Fibroblast of skin of back (primary cell): ENCODE measurements at places on chromosomes 3 and 15.
A peak's percentile ranks its signal among the peaks of the same experiment; 100 is the strongest.

DNA sequence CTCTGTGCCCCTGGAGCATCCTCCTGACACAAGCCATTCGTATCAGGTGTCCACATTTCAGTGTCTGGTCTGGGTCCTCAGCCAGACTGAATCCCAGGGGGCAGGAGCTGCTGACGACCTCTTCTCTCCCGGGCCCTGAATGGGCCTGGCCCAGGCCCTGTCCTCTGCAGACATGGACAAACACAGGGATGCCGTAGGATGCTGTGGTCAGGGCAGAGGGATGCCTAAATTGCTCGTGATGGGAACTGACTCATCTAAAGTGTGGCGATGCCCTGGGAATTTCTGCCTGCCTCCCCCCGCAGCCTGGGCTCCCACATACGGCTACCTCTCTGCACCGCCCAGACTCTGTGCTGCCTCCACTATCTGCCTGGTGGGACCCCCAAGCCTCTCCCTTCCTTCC lies 58.5 kb upstream of the CTSH start:
- DNase-seq: peak; percentile 40

- DNase-seq: no peak
Observed at GRCh38 chr3:47276558-47276957, 6.0 kb downstream of the KIF9 start.

- DNase-seq: no peak
Observed at GRCh38 chr15:57324590-57324890, 51.8 kb upstream of the CGNL1 start.

- DNase-seq: peak; percentile 49
Observed at GRCh38 chr3:22117751-22118346, 366.8 kb upstream of the ZNF385D start.

GRCh38 chr15:36323615-36324014 lies 255.8 kb upstream of the CDIN1 start:
- no peak for DNase-seq

GRCh38 chr15:50753463-50753862 lies 12.0 kb downstream of the SPPL2A start:
- DNase-seq: no peak

GRCh38 chr3:57030721-57031120 lies 29.7 kb upstream of the SPATA12 start:
- no peak for DNase-seq

DNA sequence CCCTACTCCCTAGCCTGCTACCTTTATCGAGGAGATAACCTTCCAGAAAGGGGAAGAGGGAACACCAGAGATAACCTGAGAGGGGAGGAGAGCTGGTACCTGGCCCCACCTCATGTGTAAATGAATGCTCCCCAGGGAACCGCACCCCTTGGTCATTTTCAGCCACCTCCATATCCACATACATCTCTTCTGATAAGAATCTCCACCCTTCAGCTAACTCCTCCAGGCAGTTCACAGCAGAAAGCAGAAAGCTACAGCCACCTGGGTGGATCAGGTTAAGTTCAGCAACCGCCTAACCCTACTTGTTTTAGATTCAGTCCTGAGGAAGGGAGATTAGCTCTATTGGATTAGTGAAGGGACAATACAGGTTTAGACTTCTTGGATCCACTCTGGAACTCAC lies 38.0 kb upstream of the TIMP4 start:
- DNase-seq: no peak

- no peak for DNase-seq
Observed at GRCh38 chr3:3587647-3587972, 211.6 kb upstream of the LRRN1 start.

DNA sequence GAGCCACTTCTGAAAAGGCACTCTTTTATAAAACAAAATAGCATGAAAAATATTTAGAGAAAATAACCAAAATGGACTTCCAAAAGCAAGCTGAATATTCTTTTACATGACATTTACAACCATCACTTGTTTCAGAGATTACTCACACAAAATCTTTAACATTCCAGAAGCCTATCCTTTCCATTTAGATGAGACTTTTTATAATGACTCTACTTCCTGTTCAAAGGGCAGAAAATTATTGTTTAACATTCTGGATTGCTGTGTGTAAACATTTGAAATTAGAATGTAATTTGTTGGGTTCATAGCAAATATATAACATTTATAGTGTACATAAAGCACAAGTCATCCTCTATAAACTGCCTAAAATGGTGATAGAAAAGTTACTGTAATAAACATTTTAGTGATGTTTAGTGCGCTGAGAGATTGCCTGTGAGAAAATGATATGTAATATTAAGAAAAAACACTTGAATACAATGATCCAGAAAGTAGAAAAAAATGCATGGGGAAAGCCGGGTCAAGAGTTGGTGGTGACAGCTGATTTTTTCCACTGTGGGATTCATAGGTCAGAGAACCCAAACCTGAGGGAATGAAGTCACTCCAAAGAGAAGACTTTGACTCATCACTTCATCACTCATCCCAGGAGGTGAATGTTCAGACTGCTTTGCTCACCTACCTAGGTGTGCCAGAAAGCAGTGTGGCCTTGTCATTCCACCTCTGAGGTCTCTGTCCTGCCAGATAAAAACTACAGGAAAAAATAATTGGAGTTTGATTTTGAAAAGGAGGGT lies 305.8 kb downstream of the ARPP21 start:
- DNase-seq: peak; percentile 39

GRCh38 chr3:129440618-129441190 lies 680 bp downstream of the IFT122 start:
- no peak for DNase-seq

DNA sequence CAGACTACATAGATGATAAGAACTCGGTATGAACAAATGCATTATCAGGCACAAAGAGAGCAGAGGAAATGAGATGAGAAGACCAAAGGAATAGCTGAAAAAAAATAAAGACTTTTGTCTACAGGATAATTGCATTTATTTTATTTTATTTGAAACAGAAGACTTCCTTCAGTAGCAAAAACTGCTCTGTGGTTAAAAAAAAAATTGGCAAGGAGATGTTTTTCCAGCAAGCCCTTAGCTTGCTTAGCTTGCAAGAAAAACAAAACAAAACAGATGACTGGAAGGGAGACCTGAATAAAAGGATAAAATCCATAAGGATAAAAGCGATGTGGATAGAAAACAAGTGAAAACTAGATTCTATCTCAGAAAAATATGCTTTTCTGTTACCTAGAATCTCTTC lies 9.1 kb upstream of the PPM1L start:
- no peak for DNase-seq

DNA sequence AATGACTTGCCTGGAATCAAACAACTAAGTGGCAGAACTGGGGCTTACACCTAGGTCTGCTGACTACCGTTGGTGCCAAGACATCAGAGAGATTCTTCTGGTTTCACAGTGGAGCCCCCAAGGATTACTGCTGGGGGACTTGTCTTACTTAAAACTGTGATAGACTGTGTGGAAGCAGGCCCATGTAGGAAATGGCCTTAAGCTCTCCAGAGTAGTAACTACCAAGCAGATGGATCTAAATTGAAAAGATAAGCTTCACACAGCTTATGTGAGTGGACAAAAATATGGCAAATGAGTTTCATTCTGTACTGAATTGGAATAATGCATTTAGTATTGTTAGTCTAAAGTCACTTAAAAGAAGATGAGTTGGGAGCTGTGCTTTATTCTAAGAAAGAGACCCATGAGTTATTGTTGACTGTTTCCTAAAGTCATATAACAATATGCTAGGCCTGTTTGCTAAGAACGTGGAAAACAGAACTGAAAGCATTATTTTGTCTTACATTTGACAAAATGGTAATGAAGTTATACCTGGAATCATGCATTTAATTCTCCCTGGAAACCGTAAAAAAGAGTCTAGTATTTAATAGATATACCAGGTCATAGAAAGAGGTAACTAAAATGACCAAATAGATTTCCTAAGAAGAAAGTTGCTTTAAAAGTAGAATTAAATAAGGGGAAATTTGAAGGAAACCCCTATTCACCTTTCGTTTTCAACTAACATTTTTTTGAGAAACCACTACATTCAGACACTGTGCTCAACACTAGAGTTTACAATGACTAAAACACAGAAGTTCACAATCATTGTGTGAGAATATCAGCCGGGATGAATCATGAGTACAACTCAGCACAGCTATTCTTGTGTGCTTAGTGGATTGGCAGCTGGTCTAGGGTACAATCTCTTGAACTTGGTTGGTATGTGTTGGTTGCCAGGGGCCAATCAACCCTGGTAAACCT lies 13.0 kb upstream of the MAPK6 start:
- DNase-seq: peak; percentile 26

GRCh38 chr15:84570164-84570735 lies 30.6 kb upstream of the ZSCAN2 start:
- DNase-seq: peak; percentile 41

- no peak for DNase-seq
Observed at GRCh38 chr3:29746163-29746760, 465.4 kb downstream of the RBMS3 start.
